ENCODE measurements at places on chromosomes 4 and X.

DNA sequence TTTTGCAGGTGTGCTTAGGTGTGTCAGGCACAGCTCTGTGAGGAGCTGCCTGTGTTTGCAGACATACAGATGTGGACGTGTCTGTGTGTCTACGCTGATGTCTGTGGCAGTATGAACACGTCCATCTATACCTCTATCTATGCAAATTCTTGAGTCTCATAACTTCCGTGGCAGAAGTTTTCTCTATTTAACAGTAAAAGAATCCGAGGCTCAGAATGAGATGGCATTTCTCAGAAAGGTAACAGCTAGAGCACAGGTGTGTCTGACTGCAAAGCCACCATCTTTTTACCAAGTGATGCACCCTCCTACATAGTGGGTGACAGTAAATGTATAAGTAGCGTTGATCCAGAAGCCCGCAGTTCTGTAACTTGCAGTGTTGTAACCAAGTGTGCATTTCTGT lies 39.9 kb upstream of the CYP4V2 start:
- DNase-seq = no peak

DNA sequence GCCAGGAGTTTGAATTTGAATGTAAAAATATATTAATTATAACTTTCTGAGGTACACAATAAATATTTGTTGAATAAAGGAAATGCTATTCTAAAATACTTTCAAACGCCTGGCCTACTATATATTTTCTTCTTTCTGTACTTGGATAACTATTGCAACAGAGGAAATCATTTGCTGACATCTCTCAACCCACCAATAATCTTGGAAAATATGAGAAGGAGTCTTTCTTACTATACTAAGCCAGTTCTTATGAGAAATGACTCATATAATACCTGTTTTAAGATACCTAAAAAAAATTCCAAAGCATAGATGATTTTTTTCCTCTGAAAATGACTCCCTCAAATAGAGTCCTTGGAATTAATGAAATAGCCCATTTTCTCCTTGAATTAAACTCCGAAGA lies 64.1 kb downstream of the CAMK2D start:
- DNase-seq = no peak

DNA sequence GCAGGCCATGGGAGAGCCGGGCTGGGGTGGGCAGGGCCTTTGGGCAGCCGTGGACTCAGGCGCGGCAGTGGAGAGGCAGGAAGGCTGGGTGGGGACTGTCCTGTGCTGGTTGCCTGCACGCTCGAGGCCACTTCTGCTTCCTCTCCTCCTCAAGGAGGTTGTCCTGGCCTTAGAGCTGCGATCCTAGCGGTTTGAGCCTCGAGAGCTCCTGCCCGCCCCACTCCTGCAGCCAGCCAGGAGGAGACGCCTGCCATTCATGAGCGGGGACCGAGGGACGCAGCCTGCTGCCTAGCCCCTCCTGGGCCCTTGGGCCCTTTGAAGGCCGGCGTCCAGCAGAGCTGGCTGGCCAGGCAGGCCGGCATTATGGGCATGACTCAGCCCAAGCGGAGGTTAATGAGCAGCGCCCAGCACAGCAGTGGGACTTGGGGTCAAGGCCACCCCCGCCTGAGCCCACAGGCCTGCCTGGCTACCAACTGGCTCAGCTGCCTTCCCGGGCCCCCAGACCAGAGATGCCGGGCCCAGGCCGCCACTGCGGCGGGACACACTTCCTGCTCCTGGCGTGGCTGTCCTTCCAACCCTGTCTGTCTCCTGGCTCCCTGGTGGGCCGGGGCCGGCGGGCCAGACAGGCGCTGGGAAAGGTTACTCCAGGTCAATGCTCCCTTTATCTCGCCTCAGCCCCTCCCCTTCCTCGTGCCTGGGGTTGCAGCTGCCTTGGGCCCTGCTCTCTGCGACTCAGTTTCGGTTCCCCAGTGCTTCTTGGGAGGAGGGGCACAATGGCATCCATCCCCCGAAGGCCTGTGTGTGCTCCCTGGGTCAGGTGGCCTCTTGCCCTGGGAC lies 1.8 kb downstream of the ABCD1 start:
- no peak for DNase-seq

- DNase-seq = no peak
Observed at GRCh38 chrX:153913701-153914100, 9.2 kb downstream of the AVPR2 start.

DNA sequence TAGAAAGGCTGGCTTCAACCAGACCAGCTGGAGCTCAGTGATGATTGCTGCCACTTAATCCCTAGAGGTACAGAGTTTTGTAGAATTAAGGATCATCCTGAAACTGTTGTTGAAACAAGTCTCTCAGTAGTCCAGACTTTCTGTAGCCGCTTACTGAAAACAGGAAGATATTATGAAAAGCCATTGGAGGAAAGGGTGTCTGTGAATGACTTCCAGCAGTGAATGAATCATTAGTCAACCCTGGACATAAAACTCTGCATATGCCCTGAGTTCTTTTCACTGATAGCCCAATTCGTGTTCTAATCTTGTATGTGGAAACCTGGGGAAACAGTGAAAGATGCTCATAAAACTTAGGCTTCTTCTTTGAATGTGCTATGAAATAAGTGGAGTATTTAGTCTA lies 14.8 kb downstream of the HOPX start:
- no peak for DNase-seq

DNA sequence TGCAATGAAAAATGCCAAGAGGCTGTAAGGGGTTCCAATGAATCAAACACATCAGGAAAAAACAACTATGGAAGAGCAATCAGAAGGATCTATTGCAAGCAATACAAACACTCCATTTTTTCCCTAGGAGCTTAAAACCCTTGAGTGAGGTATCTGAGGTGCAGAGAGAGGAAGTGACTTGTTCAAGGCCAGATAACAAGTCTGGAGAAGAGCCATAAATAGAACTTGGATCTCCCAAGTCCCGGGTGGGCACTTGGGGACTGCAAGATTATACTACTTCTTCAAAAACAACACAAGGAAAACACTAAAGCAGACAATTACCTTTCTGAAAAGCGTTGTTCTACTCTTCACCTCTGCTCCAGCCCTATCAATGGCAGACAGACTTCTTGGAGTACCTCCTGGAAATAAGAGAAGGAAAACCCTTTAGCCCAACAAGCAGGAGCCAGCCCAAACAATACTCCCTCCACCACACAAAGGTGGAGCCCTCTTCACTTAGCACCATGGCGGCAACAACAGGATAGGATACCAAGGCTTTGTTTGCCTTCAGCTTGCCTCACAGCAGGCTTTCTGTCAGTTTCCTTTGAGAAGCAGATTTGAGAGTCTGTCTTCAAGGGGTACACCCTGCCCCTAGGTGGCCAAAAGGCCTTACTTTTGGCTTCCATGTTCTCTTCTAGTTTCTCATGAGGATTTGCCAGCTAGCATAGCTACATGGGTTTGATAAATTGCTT lies 26.0 kb downstream of the AIFM1 start:
- DNase-seq = no peak

DNA sequence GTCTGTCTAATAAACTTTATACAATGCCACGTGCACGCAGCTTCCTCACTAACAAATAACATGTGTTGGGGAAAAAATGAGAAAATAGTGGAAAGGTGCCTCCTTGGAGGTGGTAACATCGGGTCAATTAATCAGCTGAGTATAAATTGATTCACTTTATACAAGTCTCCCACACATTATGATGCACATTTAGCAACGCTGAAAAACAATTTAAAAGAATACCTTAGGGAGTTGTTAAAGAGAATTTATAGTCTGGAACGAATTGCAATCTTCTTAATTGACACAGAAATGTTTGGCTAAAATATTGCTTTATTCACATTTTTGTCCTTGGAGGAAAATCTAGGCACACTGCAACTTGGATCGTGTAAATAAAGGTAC lies 84.2 kb downstream of the HPRT1 start:
- DNase-seq = no peak

DNA sequence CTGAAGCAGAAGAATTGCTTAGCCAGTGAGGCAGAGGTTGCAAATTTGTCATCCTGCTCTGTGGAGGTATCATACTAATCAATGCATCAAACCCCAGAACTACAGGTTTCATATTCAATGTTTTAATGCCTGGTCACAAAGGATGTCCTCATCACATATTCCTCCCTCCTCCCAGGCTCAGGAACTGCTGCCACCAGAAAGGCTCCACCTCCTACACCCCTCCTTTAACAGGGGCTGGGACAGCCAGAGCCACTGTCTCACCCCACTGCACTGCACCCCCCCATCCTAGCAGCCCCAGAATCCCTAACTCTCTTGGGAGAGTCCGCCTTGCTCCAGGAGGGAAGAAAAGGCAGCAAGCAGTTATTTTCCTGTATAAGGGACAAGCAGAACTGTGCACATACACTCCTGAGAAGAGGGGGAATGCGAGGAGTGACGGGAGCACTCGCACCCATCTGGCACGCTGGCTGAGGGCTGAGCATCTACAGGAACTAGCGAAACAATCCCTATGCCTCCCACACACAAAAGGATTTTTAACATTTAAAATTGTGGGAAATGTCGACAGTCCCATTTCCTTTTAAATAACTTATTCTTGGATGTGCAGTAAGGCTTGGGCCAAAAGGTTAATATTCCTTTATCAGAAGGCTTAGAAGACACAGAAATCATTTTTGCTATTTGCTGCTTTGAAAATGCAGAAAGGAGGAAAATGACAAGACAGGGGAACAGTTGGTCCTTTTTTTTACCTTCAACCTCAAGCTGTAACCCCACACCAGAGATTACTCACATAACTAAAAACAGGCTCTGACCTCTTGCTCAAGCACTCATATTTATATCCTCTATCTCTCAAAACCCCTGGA lies 27.8 kb downstream of the CD99L2 start:
- DNase-seq = no peak

GRCh38 chr4:40583850-40584439 lies 45.7 kb downstream of the RBM47 start:
- no peak for DNase-seq

Measured in NCI-H526 treated with DMSO at 0.1 percent for 48 hours (cell line).